ENCODE measurements at places on chromosomes 3 and 15.

GRCh38 chr3:67291287-67292252 lies 293.5 kb downstream of the KBTBD8 start:
- DNase-seq, result no peak

GRCh38 chr3:41881233-41881821 lies 80.6 kb downstream of the ULK4 start:
- no peak for DNase-seq

DNA sequence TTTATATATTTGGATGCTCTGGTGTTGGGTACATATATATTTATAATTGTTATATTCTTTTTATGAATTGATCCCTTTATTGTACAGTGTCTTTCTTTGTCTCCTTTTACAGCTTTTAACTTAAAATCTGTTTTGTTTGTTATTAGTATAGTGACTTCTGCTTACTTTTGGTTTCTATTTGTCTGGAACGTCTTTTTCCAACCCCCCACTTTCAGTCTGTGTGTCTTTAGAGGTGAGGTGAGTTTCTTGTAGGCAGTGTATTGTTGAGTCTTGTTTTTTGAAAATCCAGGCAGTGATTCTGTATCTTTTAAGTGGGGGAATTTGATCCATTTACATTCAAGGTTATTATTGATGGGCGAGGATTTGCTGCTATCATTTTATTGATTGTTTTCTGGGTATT lies 62.0 kb downstream of the AP4E1 start:
- no peak for DNase-seq

DNA sequence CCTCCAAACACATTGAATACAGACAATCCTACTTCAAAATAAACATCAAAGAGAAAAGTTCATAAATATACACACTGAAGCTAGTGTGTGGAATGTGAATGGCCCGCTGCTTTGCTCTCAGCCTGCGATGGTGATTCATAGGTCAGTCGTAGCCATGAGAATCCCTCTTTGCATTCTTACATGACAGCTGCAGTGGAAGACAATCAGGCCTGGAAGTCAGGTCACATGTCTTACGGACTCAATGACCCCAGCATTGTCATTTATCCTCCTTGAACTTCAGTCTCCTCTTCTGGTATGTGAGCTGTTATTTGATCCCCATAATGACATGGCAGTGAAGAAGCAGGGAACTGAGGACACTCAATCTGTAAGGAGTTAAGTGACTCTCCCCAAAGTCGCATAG lies 217.8 kb upstream of the EOMES start:
- DNase-seq, result no peak

- peak; percentile 86 for DNase-seq
These were observed at the start of gene NGLY1 for GRCh38 chr3:25782938-25783660. TSS of gene NGLY1 (minus strand) at chr3:25783443. CDS start at chr3:25783390, 53 bp downstream.

- DNase-seq, result no peak
These were observed 120.9 kb downstream of the FOXP1 start for GRCh38 chr3:71462586-71462985.

GRCh38 chr3:28376424-28376823 lies 27.8 kb upstream of the AZI2 start:
- no peak for DNase-seq

DNA sequence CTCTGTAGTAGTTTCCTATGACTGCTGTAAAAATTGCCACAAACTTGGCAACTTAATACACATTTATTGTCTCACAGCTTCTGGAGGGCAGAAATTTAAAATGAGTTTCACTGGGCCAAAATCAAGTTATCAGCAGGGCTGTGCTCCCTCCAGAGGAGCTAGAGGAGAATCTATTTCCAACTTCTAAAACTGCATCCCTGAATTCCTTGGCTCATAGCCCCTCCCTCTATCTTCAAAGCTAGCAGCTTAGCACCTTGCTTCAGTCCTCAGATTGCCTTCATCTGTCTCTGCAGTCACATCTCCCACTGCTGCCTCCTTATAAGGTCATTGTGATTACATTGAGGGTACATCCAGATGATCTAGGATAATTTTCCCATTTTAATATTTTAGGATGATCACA lies 17.8 kb upstream of the GADL1 start:
- no peak for DNase-seq
